ENCODE measurements at places on chromosomes 5 and 9.

- peak; percentile 42 for DNase-seq
Measured at GRCh38 chr5:154159343-154159742, 31.2 kb upstream of the GALNT10 start.

GRCh38 chr5:176803943-176804498, 6.3 kb upstream of the UNC5A start:
- DNase-seq: peak; percentile 26

DNA sequence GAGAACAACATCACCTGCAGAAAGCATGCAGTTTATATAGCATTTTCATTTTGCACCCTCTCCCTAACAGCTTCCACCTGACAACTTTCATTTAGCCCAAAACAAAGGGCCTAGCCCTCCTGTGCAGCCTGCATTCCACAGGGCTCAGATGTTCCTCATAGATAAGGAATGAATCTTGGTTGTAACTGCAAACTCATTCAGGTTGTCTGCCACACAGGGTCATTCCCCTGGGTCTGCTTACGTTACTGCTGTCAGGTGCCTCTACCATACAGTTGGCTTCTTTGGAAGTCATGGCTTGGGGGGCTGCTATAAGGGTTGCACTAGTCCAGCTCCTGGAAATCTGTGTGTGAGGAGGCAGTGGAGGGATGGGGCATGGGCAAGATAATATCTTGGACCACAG, 2.7 kb upstream of the DCP2 start:
- no peak for DNase-seq

DNA sequence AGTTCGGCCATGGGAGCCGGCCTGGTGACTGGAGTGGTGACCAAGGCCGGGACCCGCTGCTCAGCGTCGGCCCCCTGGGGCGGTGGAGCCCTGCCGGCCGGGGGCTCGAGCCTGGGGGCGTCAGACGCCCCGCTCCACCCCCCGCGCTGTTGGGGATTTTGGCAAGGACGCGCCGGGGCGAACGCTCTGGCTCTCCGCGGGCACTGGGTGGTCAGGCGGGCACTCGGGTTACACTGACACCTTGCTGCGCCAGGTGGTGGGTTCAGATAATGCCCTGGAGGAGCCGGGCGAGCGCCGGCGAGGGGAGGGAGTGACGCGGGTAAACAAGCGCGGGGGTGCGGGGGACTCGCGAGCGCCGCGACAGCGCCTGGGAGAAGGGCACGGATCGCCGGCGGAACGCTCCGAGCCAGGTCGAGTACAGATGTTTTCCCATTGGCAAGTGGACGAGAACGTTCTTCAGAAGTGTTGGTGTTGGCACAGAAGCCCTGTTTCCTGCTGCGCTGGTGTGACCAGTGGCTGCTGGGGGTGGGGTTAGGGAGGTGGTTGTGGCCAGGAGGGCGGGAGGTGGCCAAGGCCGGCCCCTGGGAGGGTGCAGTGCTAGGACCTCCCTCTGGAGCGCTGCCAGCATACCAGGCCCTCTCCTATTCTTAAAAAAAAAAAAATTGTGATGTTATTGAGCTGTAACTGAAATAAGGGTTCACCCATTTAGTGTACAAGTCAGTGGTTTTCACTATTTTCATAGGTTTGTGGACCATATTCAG, 773 bp downstream of the SQSTM1 start:
- peak; percentile 90 for DNase-seq

- no peak for DNase-seq
Measured at GRCh38 chr9:97437051-97437600, 25.2 kb downstream of the TDRD7 start.

- DNase-seq: no peak
Measured at GRCh38 chr9:130499804-130500263, 55.1 kb downstream of the ASS1 start.

DNA sequence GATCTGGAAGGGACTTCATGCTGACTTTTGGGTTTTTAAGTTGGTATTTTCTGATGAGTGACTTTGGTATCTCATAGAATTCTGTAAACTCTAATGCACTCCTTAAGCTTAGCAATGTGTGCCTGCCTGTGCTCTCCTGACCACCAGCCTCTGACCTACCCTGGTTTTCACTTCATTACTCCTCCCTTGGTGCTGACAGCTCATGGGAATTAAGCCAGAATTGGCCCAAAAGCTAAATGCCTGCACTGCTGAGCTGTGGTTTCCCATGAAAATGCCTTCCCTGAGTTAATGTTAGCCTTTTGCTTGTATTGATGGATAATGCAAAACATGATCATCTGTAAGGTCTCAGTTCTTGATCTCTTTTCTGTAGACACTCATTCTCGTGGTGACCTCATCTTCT, 308.0 kb downstream of the DOCK8 start:
- no peak for DNase-seq

DNA sequence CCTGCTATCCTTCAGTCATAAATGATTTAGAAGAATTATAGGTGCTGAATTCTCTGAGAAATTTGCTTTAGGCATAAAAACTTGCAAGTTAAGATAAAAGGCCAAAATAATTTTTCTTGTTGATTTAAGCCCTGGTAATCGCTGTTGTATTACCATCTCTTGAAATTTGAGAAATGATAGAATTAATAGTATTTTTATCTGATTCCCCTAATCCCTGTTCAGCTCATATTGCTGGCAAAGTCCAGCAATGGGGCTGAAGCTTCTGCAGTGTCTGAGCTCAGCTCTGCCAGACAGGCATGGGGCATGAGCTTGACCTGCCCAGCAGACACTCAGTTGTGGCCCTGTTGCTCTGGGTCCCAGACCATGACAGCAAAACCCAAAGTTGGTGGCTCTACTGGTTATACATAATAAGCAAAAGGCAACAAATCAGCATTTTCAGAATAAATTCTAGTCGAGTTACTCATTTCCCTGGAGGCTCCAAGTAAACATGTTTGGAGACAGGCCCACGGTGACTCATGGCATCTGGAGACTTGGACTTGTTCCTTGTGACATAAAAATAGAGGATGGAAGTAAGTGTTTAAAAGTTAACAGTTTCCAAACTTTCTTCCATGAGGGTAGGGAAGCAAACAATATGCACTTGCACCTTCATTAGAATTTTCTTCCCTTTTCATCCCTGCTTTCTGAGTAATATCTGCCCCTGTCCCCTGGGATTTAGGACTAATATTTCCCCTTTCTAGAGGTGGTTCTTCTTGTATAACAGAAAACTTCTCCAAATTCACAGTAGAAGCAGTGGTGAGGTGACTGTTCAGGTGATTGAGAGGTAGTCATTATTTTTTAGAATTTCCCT, 60.2 kb upstream of the SLC2A8 start:
- DNase-seq: peak; percentile 96

GRCh38 chr5:179816796-179817469, 3.8 kb upstream of the SQSTM1 start:
- DNase-seq: no peak

- DNase-seq: no peak
Measured at GRCh38 chr5:65081071-65081470, 312.3 kb downstream of the CWC27 start.

DNA sequence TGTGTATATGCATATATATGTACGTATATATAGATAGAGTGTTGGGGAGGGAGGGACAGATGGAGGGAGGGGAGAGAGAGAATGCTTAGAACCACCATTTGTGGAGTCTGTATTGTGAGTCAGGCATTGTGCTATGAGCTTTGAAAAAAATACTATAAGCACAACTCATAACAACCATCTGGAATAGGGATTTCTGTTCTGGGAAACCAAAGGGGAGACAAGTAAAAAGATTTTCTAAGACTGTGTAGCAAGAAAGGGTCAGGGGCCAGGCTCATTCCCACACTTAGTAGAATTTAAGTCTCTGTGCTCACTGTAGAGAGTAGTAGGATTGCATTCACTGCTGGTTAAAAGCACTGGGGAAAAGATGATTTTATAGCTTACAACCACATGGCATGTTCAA, 202.3 kb upstream of the SGCD start:
- peak; percentile 64 for DNase-seq

- DNase-seq: no peak
Measured at GRCh38 chr5:132668706-132669454, 4.9 kb upstream of the IL4 start.

GRCh38 chr5:156178117-156178516, 148.8 kb upstream of the SGCD start:
- DNase-seq: peak; percentile 23

GRCh38 chr5:111227801-111228200, 3.6 kb downstream of the CAMK4 start:
- peak; percentile 16 for DNase-seq

DNA sequence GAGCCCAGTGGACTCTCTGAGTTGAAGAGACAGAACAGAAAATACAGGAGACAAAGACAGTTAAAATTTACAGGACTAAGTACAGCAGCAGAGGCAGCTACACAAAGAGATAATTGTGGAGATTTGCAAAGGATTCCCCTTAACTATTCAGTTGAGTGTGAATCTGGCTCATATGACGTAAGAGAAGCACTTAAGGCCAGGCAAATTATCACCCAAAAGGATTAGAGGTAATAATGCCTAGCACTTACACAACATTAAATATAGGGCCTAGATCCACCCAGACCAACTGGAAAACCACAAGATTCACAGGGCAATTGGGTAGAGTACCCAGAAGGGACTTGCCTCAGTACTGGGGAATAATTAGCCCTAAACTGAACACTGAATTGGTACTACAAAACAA, 41.3 kb downstream of the ADAMTS6 start:
- no peak for DNase-seq

GRCh38 chr9:112354081-112354743, 20.8 kb upstream of the PTBP3 start:
- no peak for DNase-seq

GRCh38 chr5:91252916-91253315, 130.2 kb downstream of the ARRDC3 start:
- DNase-seq: no peak

DNA sequence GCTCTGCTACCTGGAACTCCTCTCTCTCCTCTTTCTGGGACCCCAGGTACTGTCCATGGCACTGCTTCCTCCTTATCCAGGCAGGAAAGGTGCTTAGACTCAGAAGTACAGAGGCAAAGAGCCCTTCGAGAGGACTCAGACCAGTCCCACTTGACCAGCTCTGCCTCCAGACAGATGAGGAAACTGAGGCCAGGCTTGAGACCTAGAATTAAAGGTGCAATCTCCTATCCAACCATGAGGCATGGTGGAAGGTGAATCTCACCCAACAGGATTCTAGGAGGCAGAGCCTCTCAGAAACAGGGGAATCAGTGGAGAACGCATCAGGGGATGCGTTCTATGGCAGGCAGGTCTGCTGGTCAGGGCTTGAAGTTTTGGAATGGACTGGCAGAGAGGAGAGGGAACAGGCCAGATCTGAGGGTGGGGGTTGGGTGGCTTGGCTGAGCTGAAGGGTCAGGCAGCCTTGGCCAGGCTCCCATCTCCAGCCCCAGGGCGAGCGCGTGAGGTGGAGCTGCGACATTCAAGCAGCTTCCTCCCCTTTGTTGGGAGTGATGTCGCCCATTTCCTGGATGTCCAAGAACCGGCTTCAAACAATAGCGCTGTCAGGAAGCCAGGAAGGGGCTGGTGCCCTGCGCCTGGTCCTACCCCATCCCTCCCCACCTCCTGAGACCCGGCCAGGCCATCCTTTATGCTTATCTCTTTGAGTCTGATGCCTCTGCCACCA, 26.2 kb downstream of the NDUFA8 start:
- no peak for DNase-seq

- peak; percentile 88 for DNase-seq
Measured at GRCh38 chr9:21770871-21771560, 31.4 kb upstream of the MTAP start.

GRCh38 chr5:145764325-145764724, 70.8 kb downstream of the PRELID2 start:
- DNase-seq: peak; percentile 45

- DNase-seq: peak; percentile 38
Measured at GRCh38 chr5:119453040-119453373, 710 bp downstream of the HSD17B4 start.

GRCh38 chr9:95077766-95078370, 239.6 kb downstream of the FANCC start:
- DNase-seq: no peak

- no peak for DNase-seq
Measured at GRCh38 chr9:78144008-78144381, 91.9 kb upstream of the CEP78 start.

DNA sequence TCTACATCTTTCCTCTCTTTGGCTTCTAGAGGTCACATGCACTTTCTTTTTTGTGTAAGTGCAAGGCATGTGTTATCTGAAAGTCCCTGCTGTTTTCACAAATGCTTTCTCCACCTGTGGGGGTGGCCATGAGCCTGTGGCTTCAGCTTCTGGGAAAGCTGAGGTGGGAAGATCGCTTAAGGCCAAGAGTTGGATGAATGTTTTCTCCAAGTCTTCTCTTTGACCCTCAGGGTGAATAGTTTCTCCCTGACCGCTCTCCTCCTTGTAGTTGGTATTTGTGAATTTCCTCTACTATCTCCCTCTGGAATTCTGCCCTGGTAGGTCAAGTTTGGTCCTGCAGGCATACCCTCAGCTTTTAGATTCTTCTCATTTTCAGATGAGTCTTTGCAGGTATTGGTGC, 74.2 kb downstream of the UGCG start:
- no peak for DNase-seq

- DNase-seq: no peak
Measured at GRCh38 chr9:126389992-126390391, 63.4 kb downstream of the MVB12B start.

- peak; percentile 54 for DNase-seq
Measured at GRCh38 chr9:121439711-121440664, 59.7 kb downstream of the GGTA1 start.

GRCh38 chr9:18335825-18336224, 138.1 kb upstream of the ADAMTSL1 start:
- no peak for DNase-seq

DNA sequence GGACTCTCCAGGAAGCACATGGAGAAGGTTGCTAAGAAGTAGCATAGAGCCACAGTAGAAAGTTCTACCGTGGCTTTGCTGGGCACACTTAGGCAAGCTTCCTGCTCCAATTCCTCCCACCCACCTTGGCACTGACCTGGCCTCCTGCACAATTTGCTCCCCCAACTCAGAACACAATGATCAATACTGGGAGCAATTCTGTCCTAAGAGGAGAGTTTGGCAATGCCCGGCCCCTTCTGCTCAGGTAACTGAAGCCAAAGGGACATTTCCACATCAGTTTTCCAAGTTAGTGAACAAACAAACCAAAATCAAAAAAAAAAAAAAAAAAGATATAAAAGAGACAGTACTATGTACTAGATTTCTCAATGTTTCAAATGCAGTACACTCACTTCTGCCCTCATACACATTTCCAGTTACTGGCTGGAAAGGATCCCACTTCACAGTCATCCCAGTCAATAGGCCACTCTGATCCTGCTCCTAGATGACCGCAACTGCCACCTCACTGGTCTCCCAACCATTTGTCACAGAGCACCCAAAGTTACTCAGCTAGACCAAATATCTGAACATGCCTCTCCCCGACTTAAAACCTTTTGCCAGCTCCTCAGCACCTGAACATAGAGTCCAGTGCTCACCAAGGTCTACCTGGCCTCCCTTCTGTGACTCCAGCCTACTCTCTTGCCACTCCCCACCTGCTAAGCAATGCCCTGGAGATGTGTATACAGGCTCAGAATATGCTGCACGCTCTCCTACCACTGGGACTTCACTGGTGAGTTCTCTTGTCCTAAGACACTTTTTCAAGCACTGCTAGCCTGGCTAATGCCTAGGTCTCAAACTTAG, 21.3 kb downstream of the ABCA1 start:
- peak; percentile 81 for DNase-seq

GRCh38 chr9:123867034-123867433, 62.9 kb downstream of the DENND1A start:
- no peak for DNase-seq

Measured in IMR-90 (cell line).